Right cardiac atrium (tissue), 5 donors: ENCODE measurements at places on chromosomes 16 and 17. TPM values are rescaled to one million over a fixed set of nuclear protein-coding genes. Genes with fewer than 3 reads are reported as not detected.

DNA sequence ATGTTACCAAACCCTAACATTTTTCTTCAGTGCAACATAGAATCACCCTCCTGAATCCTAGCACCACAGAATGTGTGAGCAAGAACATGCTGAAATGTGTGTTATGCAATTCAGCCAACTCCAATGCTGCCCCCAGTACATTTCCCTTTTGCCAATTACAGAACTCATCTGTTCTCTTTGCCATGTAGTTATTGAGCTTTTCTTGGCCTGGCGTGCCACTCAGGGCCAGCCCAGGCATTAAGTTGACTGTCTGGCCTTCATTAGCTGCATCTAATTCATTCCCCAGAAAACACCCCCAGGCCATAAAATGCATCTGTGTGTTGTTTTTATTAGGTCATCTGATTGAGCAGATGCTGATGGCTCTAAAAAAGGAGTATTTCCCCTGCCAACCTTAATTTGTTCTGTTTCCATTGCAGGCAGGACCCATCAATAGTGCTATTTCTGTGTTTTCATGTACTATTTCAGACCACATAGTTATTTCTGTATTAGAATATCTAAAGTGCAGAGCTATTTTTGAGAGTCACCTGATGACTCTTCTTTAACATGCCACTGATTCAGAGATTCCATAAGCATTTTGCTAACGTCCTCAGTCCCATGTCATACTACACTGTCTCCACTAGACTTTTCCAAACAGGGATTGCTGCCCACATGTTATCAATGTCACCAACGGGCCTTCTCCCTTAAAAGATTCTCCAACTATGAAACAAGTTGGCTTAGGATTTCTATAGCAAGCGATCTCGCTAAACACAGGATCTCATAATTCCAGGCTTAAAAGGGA, 969.7 kb downstream of the CDH11 start:
- DNase-seq: no peak

- DNase-seq: no peak
Observed at GRCh38 chr16:74729783-74730683, 29.4 kb upstream of the MLKL start.

ASPHD1 gene
- polyA plus RNA-seq: 0.14 TPM

TBC1D3K gene
- not detected for polyA plus RNA-seq

DNA sequence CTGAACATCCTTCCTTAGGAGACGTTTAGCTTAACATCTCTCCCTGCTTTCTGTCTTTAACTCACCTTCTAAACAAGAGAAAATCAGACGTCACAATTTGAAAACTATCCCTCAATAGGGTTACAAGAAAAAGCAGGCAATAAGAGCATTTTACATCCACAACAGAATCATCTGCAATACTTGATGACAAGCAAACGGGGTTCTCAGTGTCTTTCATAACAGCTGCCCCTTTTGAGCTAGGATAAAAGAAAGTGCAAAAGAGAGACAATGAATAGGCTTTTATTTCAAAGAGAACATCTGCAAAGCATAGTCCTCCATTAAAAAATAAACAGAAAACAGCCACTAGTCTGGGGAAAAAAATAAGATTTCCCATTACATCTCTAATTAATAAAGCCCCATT, 13.2 kb downstream of the XYLT1 start:
- DNase-seq: no peak

GRCh38 chr17:39804839-39805238, 59.3 kb downstream of the IKZF3 start:
- no peak for DNase-seq

GRIN2C gene
- polyA plus RNA-seq: 31.4 TPM

IRX3 gene
- polyA plus RNA-seq: 7.3 TPM

GRCh38 chr17:16969931-16970906, 1.7 kb downstream of the TNFRSF13B start:
- DNase-seq: no peak

DNA sequence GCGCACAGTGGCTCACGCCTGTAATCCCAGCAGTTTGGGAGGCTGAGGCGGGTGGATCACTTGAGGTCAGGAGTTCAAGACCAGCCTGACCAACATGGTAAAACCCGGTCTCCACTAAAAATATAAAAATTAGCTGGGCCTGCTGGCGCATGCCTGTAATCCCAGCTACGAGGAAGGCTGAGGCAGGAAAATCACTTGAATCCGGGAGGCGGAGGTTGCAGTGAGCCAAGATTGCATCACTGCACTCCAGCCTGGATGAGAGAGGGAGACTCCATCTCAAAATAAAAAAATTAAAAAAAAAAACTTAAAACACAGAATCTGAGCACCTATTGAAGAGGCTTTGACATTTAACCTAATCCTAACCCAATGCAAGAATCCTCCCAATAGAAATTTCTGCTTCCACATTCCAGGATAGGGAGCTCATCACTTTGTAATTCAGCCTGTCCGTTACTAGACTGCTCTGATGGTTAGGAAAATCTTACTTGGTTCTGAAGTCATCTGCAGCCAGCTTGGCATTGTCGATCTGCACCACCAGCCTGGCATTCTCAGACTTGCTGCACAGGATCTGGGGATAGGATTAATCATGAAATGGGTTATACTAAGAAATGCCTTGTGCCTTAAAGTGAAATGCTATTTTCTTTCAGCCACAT, 2.1 kb downstream of the KRT33B start:
- DNase-seq: no peak

DNA sequence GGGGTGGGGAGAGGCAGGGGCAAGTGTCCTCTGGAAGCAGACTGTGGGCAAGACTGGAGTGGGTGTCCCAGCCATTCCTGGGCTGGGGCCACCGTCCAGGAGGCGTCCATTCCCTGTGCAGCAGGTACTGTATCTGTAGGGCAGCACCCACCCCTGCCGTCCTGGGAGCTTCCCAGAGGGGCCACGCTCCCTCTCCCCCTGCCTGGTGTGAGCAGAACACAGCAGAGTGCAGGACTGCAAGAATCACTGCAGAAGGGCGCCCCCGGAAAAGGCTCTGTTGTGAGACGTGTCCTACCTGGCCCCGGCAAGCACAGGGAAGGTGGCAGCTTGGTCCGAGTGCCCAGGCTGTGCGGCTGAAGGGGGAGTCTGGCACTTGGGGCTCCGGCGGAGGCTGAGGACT, 70.3 kb downstream of the KLHDC4 start:
- no peak for DNase-seq

DNA sequence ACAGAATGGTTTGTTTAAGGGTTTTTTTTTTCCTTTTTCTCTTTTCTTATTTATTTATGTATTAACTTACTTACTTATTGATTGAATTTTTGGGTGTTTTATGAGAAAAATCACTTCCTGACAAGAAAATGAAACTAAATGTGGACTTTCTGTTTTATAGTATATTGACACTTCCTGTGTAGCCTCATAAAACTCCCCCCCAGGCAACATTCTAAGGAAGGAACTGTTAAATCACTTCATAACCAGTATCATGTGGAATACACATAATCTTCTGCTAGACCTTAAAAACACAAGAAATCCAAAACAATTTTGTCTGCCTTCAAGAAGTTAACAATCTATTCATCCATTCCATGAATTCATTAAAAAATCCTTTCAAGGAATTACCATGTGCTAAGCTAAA, 164.1 kb upstream of the TOM1L1 start:
- DNase-seq: no peak

DNA sequence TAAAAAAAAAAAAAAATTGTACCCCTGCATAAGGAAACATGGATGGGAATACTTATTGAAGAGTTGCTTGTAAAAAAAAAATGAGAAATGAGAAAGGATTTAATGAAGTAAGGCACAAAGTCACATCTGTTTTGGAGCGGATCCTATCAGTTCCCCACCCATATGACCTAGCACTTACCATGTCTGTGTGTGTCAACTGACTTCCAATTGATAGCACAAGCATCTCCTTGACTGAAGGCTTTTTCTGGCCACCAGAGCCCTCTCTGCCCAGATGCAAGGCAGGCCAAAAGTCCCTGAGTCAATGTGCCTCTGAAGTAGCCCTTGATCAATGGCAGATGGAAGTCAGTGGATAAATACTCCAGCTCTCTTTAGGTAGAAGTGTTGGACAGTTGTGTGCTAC, 13.4 kb upstream of the NLK start:
- DNase-seq: no peak

GAS2L2 gene
- 0.14 TPM for polyA plus RNA-seq

KRTAP2-2 gene
- polyA plus RNA-seq: not detected

DNA sequence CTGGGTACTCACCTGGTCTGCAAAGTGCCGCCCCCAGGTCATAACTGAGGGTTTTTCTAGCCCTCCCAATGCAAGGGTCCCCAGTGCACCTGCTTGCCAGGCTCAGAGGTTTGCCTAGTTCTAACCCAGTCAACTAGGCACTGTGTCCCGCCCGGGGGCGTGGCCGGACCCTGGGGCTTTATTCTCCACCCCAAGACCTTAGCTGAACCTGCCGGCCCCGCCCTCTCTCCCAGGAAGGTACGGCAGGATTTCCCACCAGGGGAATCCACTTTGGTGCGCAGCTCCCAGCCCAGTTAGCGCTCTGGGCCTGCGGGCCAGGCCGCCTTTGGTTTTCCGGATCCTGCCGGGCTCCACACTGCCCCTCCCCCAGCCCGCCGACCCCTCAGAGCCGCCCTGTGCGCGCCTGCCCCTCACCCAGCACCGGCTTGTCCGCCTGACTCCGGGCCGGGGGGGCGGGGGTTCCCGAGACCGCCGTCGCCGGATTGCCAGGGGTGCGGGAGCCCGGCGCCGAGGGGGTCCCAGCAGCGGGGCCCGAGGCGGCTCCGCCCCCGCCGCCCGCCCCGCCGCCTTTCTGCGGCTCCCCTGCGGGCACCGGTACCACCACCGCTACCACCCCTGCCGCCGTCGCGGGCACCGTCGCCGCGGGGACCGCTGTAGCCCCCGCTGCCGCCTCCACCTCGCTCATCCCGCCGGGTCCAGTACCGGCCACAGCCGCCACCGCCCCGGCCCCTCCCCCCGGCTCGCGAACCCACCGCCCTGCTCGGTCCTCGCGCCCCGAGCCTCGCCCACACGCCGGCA, 424 bp downstream of the YBX2 start:
- DNase-seq: no peak

DNA sequence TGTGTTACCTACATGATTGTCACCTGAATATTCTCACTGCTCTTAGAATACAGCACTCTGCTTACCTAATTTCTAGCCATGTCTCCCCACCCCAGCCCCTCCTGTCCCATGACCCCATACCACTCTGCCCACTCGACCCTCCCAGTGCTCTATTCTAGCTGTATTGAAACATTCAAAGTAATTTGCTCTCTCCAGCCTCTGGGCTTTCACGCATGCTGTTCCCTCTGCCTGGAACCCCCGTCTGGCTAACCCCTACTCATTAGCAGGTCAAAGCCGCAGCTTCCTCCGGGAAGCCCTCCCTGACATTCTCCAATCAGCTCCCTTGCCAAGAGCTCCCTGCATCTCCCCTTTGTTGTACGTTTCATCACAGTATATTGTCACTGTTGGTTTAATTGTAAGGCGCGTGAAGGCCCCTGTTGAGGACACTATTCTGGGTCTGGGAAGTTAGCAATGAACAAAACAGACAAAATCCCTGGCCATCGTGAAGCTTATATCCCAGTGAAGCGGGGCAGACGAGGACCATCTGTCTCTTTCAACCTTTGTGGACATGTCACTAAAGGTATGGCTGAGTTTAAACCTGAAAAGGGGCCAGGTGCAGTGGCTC, 72.3 kb upstream of the LHX1 start:
- DNase-seq: no peak

- no peak for DNase-seq
Observed at GRCh38 chr16:16083421-16084156, 134.2 kb downstream of the ABCC1 start.

GRCh38 chr17:2194889-2195335, 108.7 kb downstream of the SMG6 start:
- no peak for DNase-seq

- no peak for DNase-seq
Observed at GRCh38 chr17:77768248-77768852, 190.2 kb upstream of the TNRC6C start.

GRCh38 chr17:35080536-35080935, 17.0 kb upstream of the RFFL start:
- no peak for DNase-seq

DNA sequence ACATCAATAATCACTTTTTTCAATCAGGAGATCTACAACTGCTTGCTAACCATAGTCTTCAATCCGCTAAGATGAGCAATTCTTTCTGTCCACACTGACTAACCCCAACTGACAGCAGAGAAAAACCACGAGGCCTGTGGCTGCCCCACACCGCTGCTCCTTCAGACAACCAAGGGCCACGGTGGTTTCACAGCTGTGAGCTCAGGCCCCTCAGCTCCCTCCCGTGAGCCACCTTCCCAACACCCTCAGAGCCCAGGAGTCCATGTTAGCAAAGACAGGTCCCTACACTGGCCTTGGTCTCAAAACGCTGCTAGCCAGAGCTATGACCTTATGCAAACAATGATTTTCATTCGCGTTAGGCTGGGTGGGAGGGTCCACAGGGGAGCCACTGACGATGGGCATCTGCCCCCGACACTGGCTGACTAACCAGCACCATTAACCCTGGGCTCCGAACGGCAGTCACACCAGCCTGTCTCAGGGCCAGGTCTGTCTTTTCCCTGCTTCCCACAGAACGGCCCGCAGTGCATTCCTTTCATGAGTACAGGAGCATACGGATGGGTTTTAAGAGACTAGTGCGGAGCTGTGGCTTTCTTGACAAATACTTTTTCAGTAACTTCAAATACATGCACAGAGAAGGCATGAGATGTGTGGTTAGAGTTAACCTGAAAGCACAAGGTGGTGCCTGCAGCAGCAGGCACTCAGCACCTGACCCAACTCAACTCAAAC, 67.3 kb downstream of the ANKRD11 start:
- no peak for DNase-seq

DNA sequence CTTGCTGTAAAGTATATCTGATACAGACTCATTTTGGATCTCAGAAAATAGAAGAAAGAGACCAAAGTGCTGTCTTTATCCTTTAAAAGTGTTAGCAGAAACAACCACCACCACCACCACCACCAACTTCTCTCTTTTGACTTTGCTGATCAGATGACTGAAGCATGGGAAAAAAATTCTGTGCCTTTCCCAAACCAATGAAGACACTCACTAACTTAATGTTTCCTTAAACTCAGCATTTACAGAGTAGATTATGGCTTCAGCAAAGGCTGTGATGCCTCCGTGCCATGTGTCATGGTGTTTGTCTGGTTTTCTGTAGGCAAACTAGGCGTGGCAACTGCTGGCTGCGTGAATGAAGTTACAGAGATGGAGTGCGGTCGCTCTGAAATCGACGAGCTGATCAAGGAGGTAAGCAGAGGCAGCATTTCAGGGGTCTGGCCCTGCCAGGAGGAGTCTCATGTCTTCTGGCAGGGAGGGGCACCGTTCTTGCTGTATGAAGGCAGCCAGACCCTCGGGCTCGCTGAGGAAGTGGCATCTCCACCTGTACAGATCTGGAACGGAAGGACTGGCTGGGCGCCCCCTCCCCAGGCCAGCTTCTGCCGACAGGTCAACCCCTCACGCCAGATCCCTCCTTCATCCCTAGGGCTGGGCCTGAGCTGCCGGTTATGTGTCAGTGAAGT, 12.4 kb downstream of the IRF8 start:
- no peak for DNase-seq

PIRT gene
- 0.02 TPM for polyA plus RNA-seq

OR3A1 gene
- not detected for polyA plus RNA-seq
